ENCODE measurements at places on chromosomes 3 and 15.

- DNase-seq, result no peak
These were observed 47.1 kb downstream of the CRTC3 start for GRCh38 chr15:90576711-90577389.

DNA sequence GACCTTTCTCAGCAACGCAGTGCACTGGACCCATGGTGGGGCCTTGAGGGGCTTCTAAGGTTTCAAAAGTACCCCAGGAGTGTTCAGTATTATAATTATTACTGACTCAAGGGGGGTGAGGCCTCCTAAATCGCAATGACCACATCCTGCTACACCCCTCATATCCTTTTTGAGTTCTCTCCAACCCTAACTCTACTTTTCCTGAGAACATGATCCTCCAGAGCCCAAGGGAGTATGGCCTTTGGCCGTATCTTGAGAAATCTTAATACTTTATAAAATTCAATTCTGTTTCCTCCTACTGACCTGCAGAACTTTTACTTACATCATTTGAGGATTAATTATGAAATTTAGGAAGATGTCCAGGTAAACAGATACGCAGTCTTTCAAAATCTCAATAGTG is 30.4 kb upstream of the RARRES1 start:
- DNase-seq, result no peak

DNA sequence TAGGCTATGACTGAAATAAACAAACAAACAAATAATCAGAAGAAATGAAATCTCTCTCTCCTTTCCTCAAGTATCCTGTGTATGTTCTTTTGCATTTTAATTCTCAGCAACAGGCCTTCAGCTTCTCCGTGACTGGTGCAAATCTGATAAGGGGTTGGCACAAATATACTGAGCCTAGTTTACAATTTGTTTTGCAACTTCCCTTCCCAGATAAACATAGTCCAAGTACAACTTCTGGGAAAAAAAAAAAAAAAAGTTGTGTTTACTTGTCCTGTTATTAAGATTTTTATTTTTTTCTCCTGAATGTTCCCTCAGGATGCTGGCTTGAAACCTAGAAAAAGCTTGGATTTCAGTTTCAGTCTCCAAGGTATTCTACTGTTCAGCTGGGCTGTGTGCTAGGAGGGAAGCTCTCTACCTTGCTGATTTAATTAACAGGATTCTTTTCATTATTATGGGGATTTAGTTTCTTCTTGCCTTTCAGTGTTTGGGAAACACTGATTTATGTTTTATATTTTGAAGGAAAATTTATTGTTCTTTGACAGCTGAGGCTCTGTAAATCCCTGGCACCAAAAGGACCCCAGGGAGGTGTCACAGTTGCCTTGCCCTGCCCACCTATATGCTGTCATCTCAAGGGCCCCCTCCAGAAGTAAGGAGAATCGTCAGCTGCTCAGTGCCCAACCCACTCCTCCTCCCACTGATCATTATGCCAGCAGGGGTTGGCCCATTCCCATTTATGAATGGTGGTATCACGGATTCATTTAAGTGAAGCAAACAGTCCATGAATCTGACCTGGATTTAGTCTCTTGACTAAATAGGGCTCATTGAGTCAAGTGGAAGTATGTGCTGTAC is 185.2 kb downstream of the MEIS2 start:
- DNase-seq, result no peak

GRCh38 chr3:32596282-32596908 is 25.7 kb upstream of the DYNC1LI1 start:
- DNase-seq, result no peak

DNA sequence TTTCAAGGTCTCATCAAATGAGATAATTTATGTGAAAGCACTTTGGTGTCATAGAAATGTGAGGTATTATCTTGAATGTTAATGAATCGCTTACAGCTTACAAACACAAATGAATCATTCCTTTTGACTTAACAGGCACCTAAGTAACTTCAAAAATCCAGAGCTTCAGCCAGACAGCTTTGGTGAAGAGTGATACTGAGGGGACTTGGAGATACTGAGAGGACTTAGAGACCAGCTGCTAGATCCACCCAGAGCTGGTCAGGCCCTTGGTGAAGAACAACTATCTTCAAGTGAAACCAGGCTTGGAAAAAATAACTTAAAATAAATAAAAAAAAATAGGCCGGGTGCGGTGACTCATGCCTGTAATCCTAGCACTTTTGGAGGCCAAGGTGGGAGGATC is 16.2 kb upstream of the ZFYVE19 start:
- peak; percentile 4 for DNase-seq

DNA sequence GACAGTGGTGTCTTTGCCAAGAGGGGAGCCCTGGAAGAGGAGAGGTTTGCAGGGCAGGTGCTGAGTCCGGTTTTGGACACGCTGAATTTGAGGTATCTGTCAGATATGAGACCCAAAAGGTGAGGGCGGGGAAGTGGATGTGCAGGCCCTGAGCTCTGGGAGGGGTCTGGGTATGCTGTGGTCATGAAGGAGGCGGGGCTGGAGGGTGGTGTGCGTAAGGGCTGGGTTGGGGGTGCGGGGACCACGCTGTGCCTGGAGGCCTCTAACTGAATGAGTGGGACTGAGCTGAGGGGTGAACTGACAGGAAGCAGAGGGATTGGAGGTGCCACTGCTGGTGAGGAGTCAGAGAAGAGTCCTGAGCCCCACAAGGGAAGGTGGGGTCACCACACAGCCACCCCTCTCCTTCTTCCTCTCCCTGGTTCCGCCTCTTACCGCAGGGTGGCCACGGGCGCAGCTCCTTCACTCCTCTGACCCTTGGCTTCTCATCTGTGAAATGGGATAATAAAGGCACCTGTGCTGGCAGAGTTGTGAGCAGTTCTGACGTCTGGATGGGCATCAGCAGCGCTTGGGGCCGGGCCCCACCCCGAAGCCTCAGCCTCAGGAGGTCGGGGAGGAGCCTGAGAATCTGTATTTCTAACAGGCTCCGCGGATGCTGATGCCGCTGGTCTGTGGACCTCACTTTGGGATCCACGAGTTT is 28.8 kb downstream of the PSTPIP1 start:
- DNase-seq, result no peak

- DNase-seq, result no peak
These were observed 53.0 kb downstream of the C3orf80 start for GRCh38 chr3:160278210-160278609.

DNA sequence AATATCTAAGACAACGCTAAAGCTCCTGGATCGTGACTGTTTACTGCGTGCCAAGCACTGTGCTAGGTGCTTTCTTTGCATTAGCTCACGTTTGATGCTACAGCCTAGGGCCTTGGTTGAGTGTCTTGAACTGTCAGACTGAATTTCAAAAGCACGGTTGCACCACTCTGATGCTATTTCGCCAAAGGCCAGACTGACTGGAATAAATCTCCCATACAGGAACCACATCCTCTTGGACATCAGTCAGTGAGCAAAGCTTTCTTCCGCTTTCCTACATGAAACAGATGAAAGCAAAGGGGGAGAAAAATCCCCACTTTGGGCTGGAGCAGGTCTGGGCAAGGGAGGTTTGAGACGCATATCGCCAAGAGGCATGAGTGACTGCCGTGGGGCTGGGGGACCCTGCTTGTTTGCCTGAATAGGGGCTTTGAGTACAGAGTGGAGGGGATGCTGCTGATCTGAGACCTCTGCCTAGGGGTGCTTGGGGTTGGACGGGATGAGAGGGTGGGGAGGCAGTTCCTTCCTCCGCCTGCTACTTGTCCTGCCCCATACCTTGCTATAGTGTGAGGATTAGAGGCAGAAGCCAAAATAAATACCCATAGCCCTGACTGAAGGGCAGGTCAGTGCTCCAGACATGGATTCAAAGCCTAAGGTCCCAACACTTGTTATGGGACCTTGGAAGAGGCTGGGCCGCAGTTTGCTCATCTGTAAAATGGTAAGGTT is 5.3 kb downstream of the FGD5 start:
- DNase-seq, result no peak

DNA sequence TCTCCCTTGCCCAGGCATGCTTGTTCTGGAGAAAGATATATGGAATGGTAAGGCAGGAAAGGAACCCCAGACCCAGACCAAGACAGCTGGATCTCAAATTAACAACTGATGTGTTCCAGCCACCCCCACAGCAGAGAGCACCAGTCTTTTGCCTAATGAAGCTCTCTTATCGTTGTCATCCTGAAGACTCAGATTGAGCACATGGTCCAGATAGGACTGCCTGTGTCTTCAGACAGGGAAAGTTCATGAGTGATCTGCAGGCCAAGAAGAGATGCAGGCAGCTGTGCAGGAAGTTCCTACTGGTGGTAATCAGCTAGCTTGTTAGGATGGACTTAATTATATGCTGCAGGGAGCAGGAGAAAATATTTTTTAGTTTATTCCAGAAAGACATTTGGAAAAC is 53.3 kb downstream of the PPP2R3A start:
- no peak for DNase-seq

GRCh38 chr3:86303935-86304334 is 687.0 kb downstream of the VGLL3 start:
- no peak for DNase-seq

GRCh38 chr3:162269636-162270458 is 773.2 kb downstream of the OTOL1 start:
- no peak for DNase-seq

DNA sequence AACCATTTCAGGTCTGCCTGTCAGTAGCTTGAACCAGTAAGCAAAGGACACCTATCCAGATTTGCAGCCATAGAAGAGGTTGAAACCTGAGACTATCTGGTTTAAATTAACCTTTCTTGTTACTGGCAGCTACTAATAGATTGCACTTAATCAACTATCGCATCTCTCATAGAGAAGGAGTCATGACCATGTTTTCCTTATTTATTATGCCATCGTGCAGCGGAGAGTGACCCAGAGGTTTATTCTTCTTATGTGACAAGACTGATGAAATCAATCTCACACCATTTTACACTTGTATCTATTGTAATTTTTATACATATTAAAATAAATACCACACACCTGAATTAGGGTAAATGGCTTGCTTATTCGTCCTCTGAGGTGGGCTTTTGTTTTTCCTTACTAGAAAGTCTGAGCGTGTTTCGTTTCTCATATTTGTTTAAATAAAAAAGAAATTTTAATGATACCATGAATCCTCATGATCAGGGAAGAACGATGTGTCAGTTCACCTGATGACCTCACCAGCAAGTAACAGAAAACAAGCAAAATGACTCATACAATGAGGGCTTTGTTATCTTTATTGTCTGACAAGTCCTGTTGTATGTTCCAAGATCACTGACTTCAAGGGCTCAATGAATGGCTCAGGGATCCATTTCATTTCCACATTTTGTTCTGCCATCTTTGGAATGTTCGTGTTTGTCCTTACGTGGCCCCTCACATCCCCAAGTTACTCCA is 379.5 kb upstream of the DPH6 start:
- DNase-seq, result no peak

GRCh38 chr15:66084704-66085103 is 168.8 kb downstream of the MEGF11 start:
- no peak for DNase-seq

DNA sequence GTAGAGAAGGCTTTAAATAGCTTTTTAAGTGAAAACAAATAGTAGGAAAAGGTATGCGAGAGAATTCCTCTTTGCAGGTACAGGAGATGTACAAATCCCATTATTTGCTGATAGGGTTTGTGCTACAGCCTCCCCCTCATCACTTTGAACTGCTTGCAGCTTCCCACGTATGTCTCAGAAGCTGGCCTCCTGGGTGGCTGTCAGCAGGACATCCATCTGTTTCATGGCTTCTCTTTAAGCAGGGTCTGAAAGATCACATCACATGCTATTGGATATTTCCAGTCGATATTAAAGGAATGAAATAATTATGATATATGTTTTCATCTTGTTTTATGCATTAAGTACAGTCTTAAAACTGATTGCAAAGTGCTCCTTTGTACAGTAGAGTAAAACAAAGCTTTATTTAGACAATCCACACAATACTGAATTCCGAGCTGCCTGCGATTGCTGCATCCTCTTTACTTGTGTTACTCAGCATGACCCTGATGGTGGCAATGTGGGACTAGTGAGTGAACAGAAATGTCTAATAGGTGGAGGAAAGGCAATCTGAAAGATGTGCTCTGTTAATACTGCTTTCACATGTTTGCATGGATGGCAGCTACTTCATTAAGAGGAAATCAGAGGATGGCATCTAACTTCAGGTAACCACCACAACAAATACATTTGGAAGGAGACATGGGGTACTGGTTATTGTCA is 930.6 kb upstream of the SEMA6D start:
- no peak for DNase-seq

DNA sequence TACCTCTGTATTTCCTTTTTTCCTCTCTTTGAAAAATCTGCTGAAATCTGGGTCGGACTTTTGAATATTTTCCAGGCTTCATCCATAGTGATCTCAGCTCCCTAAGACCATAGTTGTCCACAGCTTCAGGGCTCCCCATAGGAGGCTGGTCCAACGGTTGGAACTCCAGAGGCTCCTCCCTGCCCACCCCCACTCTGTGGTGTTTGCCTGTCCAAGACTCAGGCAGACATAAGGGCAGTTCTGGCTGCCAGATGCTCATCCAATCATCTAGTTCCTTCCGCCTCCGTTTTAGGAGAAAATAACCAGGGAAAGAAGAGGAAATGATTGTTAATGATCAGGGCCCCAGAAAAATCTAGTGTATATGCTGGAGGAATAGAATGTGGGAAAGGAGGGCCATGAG is 27.9 kb upstream of the PRTG start:
- no peak for DNase-seq

GRCh38 chr3:149401212-149401925 is 23.9 kb upstream of the TM4SF1 start:
- DNase-seq, result peak; percentile 53

- DNase-seq, result no peak
These were observed 27.3 kb downstream of the ATOSA start for GRCh38 chr15:52651868-52652267.

GRCh38 chr3:123272547-123272946 is 70.8 kb downstream of the SEC22A start:
- DNase-seq, result peak; percentile 61

- DNase-seq, result no peak
These were observed 25.1 kb downstream of the C3orf85 start for GRCh38 chr3:109161487-109162123.

GRCh38 chr15:78234515-78235040 is at the start of gene ACSBG1:
TSS of gene ACSBG1 (minus strand) at chr15:78234565. CDS start at chr15:78234501, 64 bp downstream.
- no peak for DNase-seq

DNA sequence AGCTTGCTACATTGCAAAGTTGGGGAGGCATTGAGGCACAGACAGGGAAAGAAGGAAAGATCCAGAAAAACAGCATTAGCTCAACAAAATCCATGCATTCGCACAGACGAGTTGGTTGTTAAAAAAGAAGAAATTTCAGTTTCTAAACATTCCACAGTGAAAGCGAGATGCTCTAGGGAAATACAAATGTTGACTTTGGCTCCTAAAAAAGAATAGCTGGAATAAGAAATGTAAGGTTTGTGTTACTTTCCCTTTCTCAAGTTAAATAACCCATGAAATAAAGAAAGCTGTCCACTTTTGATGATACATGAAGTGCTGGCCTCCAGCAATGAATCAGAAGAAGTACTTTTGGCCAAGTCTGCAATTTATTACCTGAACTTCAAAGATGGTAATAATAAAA is 465.1 kb downstream of the ERC2 start:
- no peak for DNase-seq

- peak; percentile 35 for DNase-seq
These were observed 45.4 kb downstream of the FGF7 start for GRCh38 chr15:49468481-49468839.

Data from HFFc6 (cell line).